HFFc6 (cell line): ENCODE measurements at places on chromosomes 11 and 22. TPM values are rescaled to one million over a fixed set of nuclear protein-coding genes. Genes with fewer than 3 reads are reported as not detected.

DNA sequence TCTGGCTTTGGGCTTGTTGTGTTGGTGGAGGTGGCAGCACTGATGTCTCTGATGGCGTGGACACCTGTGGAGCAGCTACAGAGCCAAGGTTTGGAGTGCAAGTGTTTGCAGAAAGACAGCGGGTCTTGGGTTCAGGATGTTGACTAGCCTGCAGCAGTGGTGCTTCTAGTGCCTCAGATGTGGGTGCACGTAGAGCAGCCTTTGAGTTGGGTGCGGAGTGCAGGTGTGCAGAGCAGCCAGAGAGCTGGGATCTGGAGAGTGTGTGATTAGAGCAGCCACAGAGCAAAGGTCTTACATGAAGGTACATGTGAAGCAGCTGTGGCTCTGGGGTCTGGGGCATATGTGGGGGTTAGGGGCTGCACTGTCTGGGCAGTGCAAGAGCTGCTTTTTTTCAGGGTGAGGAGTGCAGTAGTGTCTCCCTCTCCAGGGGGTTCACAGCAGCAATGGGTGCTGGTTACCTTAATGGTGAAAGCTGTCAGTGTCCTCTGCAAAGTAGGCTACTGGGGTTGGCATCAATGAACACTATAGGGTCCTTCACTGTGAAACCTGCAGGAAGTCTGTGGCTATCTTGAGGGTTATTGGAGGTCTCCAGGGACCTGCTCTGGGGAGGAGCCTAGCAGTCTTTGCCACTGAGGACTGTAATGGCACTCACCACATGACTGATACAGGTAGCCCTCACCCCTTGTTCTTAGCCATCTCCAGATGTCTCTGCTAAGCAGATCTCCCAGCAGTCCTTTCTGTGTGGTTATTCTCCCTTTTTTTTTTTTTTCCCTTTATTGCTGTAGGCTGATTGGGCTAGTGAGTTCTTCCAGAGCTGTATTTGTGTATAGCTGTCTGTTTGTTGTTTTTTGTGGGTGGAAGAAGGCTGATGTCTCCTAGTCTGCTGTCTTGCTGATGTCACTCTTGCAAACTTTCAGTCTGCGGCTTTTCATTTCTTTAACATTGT is 14.3 kb downstream of the BIRC2 start:
- DNase-seq: no peak

Gene SYTL2
- 23.9 to 34.2 TPM (median 27.0 TPM) in 3 replicates for total RNA-seq

DNA sequence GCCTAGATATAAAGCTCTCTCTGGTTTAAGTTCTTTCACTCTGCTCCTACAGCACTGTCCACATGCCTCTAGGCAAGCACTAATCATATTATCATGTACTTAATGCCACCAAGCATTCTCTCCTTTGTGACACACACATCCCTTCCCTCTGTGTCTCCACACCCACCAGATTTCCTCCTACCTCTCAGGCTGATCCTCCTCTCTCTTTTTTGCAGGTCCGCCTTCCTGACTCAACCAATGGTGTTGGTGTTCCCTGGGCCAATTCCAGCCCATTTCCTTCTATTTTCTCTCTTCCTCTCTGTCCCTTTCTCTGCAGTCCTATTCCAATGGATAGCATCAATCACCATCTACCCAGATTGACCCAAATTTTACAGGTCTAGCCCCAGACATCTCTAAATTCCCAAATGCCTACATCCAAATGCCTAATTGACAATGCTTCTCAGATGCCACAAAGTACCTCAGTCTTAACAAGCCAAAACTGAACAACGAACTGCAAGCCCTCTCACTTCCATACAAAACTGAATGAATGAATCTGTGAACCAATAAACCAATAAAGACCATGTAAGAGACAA is 504 bp upstream of the ZNF215 start:
- DNase-seq: peak; percentile 19

DNA sequence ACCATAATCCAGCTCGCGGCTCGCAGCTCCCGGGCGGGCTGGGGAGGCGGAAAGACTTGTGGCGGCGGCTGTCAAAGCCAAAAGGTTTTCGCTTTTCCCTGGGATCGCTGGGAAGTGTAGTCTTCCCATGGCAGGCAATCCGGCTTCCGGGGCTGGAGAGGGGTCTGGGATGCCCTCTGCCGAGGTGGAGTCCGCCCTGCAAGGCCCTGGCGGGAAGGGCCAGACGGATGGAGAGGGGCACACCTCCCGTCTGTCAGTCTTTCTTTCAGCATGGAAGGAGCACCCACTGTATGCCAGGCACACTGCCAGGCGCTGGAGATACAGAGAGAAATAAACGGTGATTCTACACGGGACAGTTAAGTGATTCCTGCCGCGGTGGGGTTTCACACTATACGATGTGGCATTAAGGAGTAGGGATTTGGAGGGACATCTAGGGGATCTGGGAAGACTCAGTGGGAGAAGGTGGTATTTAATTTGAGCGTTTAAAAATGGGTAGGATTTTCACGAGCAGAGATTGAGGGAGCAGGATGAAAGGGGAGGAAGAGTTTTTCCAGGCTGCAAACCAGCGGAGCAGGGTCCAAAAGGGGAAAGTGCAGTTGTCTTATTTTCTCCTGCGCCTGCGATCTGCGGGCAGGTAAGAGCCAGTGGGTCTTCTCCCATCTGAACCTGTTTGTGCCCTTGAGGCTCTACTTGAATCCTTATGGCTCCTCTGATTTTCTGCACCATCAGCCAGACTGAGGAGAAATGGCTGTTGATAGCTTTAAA is at the start of gene BACE1:
Gene BACE1 (minus strand): TSS at position 60 of the 765 bp plus-strand sequence. CDS start 461 bp downstream, outside the sequence.
- DNase-seq: peak; percentile 79

Gene TMEM86A
- 0.23 and 0.89 TPM in 2 replicates for total RNA-seq

DNA sequence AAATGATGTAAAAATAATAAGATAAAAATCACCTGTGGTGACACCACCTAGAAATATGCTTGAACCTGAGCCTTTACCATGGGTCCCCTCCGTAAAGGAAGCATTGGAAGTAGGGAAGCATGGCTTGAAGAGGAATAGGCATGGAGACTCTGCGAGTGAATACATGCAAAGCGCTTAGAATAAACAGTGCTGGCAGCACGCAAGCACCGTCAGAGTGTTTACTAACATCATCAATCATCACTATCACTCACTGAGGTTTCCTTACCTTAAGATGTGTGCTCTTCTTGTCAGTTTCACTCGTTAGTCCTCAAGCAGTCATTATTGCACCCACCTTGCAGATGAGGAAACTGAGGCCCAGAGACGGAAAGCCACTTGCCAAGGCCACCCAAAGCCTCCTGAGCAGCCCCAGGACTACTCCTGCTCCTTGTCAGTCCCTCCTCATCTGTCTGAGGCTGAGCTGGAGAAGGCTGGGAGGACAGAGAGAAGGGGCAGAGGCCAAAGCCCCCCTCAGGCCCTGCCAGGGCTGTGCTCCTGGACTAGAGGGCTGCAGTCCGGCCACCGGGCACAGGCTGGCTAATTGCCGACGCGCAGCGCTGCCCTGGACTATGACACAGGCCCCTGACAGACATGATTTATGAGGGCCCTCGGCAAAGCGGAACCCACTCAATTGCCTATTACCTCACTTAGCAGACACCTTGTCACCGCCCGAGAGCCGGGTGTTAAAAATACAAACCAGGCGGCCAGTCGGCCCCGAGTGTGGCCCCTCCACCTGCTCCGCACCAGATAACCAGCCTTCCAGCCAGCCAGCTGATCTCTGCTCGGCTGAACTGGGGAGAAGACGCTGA is 168.9 kb downstream of the MN1 start:
- no peak for DNase-seq

Gene F2
- not detected in 3 replicates for total RNA-seq

Gene WNT7B
- 0.07 to 0.19 TPM (median 0.18 TPM) in 3 replicates for total RNA-seq

Gene HMOX1
- 53.8 to 117 TPM (median 76.6 TPM) in 3 replicates for total RNA-seq

GRCh38 chr11:26042113-26042512 is 289.8 kb upstream of the ANO3 start:
- DNase-seq: no peak

- no peak for DNase-seq
These were observed 261.1 kb downstream of the BUD13 start for GRCh38 chr11:116511684-116512083.

Gene OR8D4
- total RNA-seq: not detected in 3 replicates

- peak; percentile 21 for DNase-seq
These were observed 13.7 kb upstream of the TSG101 start for GRCh38 chr11:18540207-18541009.

DNA sequence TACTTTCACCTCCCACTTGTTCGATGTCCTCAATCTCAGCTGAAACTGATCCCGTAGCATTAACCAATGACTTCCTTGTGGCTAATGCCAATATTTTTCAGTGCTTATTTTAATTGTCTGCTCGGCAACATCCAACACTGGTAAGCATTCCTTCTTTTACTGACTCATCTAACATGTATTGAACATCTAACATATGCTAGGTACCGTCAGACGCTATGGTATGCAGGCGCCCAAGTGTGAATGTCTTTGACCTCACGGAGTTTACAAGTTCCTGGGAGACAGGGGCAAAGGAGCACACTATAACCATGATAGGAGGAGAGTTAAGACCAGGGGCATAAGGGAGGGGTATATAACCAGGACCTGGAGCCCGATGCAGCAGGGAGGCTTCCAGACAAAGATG is 1.7 kb downstream of the BRMS1 start:
- no peak for DNase-seq

Gene OR2AT4
- not detected in 3 replicates for total RNA-seq

Gene NUDT8
- total RNA-seq: 2.1 to 3.9 TPM (median 3.6 TPM) in 3 replicates

GRCh38 chr11:46380340-46381047 is 975 bp upstream of the MDK start:
- no peak for DNase-seq

GRCh38 chr11:35914816-35915215 is 29.0 kb upstream of the LDLRAD3 start:
- DNase-seq: no peak

Gene FIBIN
- total RNA-seq: 40.7 to 95.6 TPM (median 89.3 TPM) in 3 replicates

- DNase-seq: peak; percentile 25
These were observed 100.5 kb upstream of the RRM1 start for GRCh38 chr11:3994030-3994640.

GRCh38 chr11:35714882-35715627 is 52.5 kb downstream of the TRIM44 start:
- peak; percentile 62 for DNase-seq
